ENCODE measurements at places on chromosomes 6 and 20. TPM values are rescaled to one million over a fixed set of nuclear protein-coding genes. Genes with fewer than 3 reads are reported as not detected.
A peak's percentile ranks its signal among the peaks of the same experiment; 100 is the strongest.

C20orf141 gene
- not detected for total RNA-seq

DNA sequence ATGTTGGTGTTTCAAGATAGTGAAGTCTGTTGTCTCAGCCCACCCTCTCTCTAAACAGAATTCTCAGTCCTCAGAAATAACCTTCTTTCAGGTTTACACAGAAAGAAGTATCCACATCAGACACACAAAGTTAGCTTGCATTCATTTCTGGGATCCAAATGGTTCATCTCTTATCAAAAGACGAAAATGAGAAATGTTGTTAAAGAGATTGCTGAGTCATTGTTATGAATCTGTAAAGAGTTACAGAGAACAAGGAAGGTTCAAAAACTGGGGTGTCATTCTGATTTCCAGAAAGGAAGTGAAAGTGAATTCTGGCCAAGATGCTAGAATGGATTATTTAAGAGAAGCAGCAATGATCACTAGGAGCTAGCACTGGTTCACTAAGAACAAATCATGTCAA lies 90.5 kb upstream of the ATXN1 start:
- no peak overlapping the region for H3K4me3 ChIP-seq
- H3K4me1 ChIP-seq: peaks cover 11% of the 10 kb centered on the region
- no peaks in the 10 kb centered on the region for H3K36me3 ChIP-seq

DNA sequence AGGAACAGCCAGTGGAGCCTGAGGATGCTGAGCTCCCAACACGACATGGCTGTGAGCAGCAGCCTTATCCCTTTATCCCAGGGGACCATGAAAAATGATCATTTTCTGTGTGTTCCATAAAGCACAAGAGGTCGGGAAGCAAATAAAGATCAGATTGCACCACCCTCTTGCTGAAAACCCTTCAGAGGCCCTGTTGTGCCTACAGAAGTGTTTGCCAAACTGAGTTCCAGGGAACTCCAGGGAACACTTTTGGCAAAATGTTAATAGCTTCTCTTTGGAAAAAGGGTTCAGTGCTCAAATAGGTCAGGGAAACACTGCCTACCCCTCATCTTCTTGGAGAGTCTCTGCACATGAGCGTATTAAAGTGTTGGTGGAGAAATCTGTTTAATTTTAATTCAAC lies 24.4 kb downstream of the ARMC2 start:
- H3K27me3 ChIP-seq: no peaks in the 10 kb centered on the region
- peaks cover 9% of the 10 kb centered on the region for H3K36me3 ChIP-seq

DNA sequence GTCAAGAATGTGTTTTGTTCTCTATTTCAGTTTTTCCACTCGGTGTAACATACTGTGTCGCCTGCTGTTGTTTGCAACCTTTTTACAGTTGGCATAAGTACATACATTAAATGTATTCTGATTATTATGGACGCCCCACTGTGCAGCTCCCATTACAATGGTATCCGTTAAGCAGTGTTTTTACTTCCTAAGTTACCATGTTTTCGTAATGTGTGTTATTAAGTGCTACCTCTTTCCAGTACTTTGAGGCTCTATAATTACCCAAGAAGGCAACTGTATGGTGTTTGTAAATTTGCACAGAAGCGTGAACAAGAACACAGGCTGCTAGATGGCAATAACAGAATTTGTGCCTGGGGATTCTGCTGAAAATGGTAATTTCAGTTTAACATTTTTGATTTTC lies 568.0 kb upstream of the MARCKS start:
- no peak for DNase-seq
- no peak overlapping the region for H3K27ac ChIP-seq
- H3K4me3 ChIP-seq: no peak overlapping the region
- no peaks in the 10 kb centered on the region for H3K27me3 ChIP-seq
- no peaks in the 10 kb centered on the region for H3K36me3 ChIP-seq

EYA2 gene
- 1.5 TPM for total RNA-seq

GRCh38 chr6:26159357-26160273 lies 72.4 kb downstream of the HFE start:
- H3K27ac ChIP-seq: peak overlapping the region; percentile 92
- H3K27me3 ChIP-seq: no peaks in the 10 kb centered on the region
- peak overlapping the region; percentile 66 for H3K4me3 ChIP-seq
- peaks cover 21% of the 10 kb centered on the region for H3K4me1 ChIP-seq

GRCh38 chr6:170140129-170140528 lies 150.7 kb downstream of the DLL1 start:
- H3K4me1 ChIP-seq: peaks cover 34% of the 10 kb centered on the region
- no peak for DNase-seq
- H3K27me3 ChIP-seq: peaks cover 2% of the 10 kb centered on the region
- H3K36me3 ChIP-seq: no peaks in the 10 kb centered on the region

PCK1 gene
- 0.13 TPM for total RNA-seq

DNA sequence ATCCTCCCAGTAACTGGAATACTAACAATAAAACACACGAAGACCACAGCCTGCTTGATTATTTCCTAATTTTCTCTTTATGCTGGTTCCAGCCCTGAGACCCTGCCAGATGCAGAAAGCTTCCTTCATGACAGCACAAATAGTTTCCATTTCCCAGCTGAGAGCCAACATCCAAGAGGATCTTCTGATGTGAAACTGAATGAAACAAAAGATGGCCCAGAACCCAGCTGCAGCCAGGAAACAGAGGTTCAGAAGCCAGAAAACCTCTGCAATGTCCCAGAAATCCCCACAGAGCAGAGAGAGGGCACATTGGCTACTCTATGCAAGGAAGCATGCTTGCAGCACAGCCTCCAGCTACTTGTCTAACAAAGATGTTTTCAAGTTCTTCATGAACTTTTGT lies 61.8 kb upstream of the PLEKHG1 start:
- no peaks in the 10 kb centered on the region for H3K27me3 ChIP-seq
- no peaks in the 10 kb centered on the region for H3K36me3 ChIP-seq
- peaks cover 15% of the 10 kb centered on the region for H3K4me1 ChIP-seq
- H3K4me3 ChIP-seq: no peak overlapping the region
- DNase-seq: peak; percentile 98
- H3K27ac ChIP-seq: peak overlapping the region; percentile 80

GRCh38 chr6:138765896-138766655 lies 7.5 kb upstream of the CCDC28A start:
- H3K4me3 ChIP-seq: no peak overlapping the region
- H3K27me3 ChIP-seq: no peaks in the 10 kb centered on the region
- H3K36me3 ChIP-seq: no peaks in the 10 kb centered on the region
- H3K27ac ChIP-seq: no peak overlapping the region

DNA sequence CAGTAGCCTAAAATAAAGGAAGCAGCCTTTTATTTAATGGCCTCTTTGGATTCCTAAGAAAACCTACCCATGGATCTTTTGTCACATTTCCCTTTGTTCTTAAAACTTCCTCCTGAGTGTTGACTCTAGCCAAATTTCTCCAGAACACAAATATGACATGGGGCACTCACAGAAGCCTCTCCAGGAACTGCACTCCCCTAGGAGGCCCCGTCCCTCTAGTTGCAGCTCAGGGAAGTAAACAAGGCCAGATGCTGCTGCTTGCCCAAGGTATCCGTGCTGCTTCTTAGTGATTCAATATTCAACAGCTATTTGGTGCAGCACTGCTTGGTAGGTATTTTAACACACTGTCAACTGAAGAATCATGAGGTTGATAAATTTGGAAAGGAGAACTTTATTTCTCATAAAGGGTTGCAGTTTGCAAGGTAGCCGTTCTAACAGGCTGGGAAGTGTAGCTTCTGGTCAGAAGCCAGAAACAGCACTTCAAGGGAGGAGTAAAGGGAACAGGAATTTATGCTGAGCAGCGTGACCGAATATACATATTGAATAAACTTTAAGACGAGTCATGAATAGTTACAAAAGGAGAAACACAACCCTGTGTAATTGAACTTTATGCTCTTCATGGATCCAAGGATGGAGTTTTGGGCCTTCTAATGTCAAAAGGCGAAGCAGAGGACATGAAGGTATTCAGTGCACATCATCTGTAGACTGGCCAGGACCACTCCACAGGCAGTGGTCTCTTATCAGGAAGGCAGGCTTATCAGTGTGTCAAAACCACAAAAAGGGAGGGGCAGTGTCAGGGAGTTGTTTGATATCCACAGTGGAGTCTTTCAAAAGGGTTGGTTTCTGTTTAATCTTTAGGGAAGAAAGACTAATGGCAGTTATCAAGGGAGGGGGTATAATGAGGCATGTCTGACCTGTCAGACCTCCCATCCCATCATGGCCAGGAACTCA lies 63.3 kb downstream of the CD24 start:
- no peaks in the 10 kb centered on the region for H3K4me1 ChIP-seq
- H3K4me3 ChIP-seq: no peak overlapping the region
- H3K27me3 ChIP-seq: no peaks in the 10 kb centered on the region
- no peak for DNase-seq

DNA sequence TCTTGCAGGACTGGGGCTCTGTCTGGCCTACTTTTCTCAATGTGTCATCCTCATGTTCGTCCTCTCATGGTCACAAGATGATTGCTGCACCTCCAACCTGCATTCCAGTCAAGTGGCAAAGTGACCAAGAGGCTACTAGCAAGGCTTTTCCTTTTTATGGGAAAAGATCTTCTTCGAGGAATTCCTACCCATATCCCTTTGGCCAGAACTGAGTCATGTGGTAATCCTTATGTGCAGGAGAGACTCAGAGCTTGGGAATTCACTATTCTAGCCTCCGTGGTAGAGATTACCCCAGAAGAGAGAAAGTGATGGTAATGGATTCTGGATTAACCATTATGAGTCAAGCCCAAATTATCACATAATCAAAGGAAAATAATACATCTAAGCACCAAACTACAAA lies 162.7 kb downstream of the KCNQ5 start:
- H3K4me1 ChIP-seq: no peaks in the 10 kb centered on the region
- no peak overlapping the region for H3K4me3 ChIP-seq
- H3K36me3 ChIP-seq: no peaks in the 10 kb centered on the region
- H3K27ac ChIP-seq: no peak overlapping the region
